ENCODE measurements at places on chromosomes 2 and 18.

GRCh38 chr2:44952806-44953498 is 11.4 kb downstream of the SIX3 start:
- no peak for DNase-seq

GRCh38 chr18:61331051-61331450 is 2.2 kb upstream of the CDH20 start:
- DNase-seq, result no peak

DNA sequence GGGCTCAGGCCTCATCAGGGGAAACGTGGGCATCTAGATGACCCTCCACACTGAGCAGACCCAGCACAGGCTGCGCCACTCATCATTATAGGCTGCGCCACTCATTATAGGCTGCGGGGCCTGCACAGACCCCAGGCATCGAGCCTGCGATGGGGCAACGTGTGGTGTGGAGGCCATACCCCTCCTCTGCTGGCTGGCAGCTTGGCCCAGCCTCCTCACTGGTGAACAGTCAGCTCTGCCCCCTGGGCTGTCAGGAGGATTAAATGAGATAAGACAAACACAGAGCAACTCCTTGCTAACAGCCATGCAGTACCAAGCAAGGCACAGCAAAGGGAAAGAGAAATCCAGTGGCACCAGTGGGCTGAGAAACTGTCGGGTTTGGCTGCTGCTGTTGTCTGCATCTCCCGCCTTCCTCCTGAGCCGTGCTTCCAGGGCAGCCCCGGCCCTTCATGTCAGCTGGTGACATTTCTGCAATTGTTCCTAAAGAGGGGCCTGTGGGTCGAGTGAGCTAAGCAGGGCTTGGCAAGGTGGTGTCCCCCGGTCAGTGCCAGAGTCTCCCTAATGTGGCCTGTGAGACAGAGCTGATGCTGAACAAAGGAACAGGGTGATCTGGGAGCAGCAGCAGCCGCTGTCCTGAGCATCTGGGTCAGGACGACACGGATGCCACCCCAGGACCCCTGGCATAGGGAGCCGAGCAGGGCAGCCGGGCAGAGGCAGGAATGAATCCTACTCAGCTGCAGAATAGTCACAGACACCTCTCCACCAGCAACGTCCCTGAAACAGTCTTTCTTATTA is 48.7 kb downstream of the RRM2 start:
- DNase-seq, result no peak

GRCh38 chr2:239253701-239254436 is 147.0 kb downstream of the HDAC4 start:
- no peak for DNase-seq

GRCh38 chr2:237026981-237027711 is 58.5 kb upstream of the COPS8 start:
- peak; percentile 74 for DNase-seq

DNA sequence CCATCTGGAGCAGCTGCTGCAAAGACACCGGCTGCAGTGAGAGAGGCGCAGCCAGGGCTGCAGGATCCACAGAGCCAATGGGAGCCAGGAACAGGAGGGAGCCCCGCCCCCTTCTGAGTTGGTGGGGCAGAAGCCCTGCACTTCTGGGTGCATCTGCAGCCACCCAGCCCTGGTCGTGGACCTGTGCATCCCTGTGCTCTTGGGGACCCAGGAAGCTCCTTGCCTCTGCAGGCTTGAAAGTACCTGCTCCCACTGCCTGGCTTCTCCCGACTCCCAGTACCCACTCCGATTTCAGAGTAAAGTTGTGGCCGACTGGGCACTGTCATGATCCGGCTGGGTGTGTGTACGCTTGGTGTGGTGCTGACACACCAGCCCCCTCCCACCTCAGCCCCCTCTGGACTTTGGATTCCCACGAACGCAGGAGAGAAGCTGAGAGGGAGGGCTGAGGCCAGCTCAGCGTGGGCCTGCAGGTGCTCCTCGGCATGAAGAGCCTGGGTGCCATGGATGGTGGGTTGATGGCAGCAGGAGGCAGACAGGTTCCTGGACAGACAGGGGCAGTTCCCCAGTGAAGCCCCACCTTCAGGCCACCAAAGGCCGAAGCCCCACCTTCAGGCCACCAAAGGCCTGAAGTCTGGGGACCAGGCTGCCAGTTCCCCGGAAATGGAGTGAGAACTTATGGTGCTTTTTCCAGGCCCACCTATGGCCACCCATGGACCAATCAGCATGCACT is 34.9 kb downstream of the LRRTM4 start:
- DNase-seq, result no peak

- no peak for DNase-seq
These were observed 212.4 kb downstream of the ANAPC1 start for GRCh38 chr2:111671426-111672150.

DNA sequence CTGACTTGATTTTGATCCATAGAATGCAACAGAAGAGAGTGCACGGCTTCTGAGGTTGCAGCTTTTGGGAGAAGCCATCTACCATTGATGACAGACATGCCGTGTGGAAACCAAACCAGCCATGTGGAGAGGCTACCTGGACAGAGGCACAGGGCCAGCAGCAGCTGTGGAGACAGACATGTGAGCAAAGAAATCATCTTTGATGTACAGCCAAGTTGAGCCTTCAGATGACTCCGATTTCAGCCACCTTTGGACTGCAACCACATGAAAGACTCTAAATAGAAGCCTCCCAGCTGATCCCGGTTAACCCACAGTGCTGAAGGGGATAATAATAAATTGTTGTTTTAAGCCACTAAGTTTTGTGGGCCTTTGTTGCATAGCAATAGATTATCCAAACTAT is 54.2 kb downstream of the TSN start:
- no peak for DNase-seq

GRCh38 chr2:168494190-168494711 is 38.2 kb downstream of the CERS6 start:
- no peak for DNase-seq

GRCh38 chr2:9473985-9474360 is 378 bp upstream of the IAH1 start:
- DNase-seq, result no peak

DNA sequence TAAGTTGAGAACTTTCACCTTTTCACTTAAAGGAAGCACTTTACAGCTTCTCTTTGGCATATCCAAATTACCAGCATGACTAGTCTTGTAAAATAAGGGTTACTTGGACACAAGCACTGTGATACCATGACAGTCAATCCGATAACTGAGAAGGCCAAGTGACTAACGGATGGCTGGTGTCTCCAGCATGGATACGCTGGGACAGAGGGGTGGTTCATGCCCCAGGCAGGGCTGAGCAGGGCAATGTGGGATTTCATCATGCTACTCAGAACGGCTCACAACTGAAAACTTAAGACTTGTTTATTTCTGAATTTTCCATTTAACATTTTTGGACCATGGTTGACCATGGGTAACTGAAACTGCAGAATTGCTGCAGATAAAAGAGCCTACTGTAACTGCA is 43.1 kb upstream of the GPR155 start:
- no peak for DNase-seq

DNA sequence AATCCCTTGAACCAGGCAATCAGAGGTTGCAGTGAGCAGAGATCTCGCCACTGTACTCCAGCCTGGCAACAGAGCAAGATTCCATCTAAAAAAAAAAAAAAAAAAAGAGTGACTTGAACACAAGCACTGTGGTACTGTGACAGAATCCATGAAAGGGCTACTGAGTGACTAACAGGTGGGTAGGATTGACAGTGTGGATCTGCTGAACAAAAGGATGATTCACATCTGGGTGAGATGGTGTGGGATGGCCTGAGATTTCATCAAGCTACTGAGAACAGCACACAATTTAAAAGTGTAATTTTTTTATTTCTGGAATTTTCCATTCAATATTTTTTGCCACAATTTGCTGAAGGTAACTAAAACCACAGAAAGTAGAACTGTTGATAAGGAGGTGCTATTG is 13.3 kb upstream of the SP3 start:
- no peak for DNase-seq

DNA sequence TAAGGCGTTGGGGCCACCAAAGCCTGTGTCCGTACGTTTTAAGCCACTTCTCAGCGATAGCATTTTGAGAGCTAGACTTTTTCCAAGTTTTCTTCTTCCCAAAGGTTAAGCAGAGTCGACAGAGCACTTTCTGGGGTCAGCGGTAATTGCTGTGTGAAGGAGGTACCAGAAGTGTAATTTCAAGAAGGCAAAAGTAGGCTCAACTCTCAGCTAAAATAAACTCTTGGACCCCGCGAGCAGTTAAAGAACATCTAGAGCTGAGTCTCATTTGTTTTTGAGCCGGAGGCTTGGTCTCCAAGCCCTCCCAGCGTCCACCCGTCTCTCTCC is 1.9 kb upstream of the PAX3 start:
- no peak for DNase-seq

- no peak for DNase-seq
These were observed 361.8 kb downstream of the RND3 start for GRCh38 chr2:150125708-150126107.

DNA sequence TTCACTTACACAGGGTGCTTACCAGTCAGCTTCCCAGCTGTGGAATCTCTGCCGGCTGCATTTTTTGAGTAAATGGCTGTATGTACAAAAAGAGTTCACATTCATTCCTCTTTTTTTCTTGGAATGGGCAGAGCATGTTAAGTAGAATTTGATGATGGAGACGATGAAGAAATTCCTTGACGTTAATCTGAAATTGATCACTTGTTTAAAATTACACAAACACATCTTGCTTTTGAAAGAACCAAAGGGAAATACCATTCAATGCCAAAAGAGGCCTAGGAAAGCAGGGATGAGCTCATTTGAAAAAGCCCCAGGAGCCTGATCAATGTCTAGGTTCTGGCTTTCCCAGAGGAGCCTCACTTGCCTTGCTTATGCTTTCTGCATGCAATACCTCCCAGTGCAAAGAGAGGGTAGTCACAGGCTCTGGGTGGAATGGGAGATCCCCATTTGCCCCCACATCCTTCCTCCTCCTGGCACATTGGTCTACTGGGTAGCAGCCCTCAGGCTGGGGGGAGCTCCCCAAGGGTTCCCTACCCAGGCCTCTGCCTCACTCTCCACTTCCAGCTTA is 12.3 kb upstream of the SMAD7 start:
- no peak for DNase-seq

GRCh38 chr2:174617120-174617519 is 19.5 kb upstream of the WIPF1 start:
- DNase-seq, result no peak

DNA sequence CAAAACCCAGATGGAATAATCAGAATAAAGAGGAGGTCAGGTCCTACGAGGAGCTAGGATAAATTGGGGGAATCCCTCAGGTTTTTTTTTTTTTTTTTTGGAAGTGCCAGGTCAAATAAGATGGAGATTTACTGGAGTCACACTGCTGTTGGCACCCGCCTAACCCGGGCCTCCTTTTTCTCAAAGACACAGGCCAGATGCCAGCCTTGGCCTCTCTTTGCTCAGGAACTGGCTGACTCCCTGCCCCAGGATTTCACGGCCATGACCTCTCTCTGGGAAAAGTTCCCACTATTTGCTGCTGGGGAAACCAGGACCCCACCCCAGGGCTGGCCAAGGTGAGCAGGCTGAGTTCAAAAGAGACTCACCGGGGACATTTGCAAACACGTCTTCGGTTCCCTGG is 2.5 kb downstream of the CD8A start:
- DNase-seq, result no peak

DNA sequence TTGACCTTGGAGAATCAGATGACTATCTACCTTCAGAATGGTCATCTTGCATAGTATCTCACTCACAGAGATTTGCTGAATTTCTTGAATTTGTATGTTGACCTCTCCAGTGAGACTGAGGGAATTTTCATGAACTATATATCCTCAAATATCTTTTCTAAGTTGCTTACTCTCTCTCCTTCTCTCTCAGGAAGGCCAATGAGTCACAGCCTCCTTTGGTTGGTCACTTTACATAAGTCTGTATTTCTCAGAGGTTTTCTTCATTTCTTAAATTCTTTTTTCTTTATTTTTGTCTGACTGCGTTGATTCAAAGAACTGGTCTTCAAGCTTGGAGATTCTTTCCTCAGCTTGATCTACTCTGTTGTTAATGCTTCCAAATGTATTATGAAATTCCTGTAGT is 51.7 kb downstream of the VIT start:
- DNase-seq, result no peak

GRCh38 chr2:9336576-9337314 is 86.6 kb downstream of the ITGB1BP1 start:
- DNase-seq, result no peak

- DNase-seq, result peak; percentile 61
These were observed at the start of gene SCN3A for GRCh38 chr2:165203689-165204559. Gene SCN3A, minus strand, starts transcription at chr2:165204050. Its CDS starts 27,656 bp downstream, at chr2:165176394.

- no peak for DNase-seq
These were observed 60.8 kb downstream of the RBM43 start for GRCh38 chr2:151200844-151201243.

DNA sequence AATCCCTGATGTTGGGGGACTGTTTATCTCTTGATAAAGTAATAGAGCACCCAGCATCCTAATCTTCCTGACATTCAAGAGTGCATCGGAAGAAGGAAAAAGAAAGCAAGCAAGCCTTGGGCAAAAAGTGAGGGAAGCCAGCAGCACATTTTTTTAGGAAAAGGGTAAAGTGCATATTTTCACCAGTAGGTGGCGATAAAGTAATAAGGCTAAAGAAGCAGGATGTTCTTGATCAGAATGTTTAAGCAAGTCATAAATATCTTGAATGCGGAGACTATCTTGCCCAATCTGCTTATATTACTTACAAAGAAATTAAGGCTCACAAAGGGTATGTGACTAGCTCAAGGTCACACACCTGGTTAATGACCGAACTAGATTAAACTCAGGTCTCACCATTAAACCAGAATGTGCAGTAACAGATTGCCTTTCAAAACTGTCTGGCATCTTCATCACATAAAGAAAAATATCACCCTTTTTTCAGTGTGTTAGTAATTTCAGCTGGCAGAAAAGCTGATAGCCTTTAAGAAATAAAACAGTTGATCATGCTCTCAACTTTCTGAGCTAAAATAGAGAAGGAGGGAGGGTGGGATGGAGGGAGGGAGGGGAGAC is 83.8 kb downstream of the VIT start:
- peak; percentile 42 for DNase-seq

DNA sequence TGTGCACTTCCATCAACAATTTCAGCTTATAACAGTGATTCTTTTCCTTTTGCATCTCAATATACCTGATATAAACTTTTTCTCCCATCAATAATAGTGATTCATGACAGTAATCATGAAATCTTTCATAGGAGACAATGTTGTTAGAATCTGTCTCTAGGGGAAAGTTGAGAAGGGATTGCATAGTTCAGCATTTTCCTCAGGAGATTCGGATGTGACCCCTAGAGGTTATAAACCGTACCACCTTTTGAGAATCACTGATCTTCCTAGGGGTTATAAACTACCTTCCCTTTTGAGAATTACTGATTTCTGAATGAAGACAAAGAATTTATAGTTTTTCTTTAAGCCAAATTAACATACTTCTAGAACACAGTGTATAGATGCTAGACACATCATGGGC is 53.0 kb upstream of the GALNT3 start:
- DNase-seq, result no peak

- DNase-seq, result no peak
These were observed 149.2 kb upstream of the NCK2 start for GRCh38 chr2:105595536-105595935.

GRCh38 chr18:79379931-79380815 is 15.6 kb upstream of the NFATC1 start:
- DNase-seq, result no peak

DNA sequence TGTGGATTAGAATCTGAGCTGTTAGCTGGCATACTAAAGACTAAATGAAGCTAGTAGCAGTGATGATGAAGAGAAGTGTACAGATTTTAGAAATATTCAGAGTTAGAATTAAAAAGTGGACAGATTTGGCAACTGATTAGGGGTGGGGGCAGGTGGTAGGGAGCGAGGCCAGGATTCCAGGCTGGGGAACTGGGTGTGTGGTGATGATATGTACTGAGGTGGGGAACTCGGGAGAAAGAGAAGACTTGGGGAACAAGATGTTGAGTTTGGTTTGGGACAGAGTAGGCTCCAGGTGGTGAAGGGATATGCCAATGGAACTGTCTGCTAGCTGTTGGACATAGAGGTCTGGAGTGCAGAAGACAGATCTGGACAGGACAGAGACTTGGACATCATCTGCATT is 9.2 kb upstream of the CYP26B1 start:
- DNase-seq, result no peak

Data from NT2/D1 (cell line).